ENCODE measurements at places on chromosomes 16 and 17. TPM values are rescaled to one million over a fixed set of nuclear protein-coding genes. Genes with fewer than 3 reads are reported as not detected.

The SOCS3 gene
- 10.6 TPM for total RNA-seq

- DNase-seq = no peak
Measured at GRCh38 chr17:68580236-68580770, 20.9 kb downstream of the FAM20A start.

GRCh38 chr16:86761111-86762031, 183.0 kb downstream of the FOXL1 start:
- DNase-seq = no peak

DNA sequence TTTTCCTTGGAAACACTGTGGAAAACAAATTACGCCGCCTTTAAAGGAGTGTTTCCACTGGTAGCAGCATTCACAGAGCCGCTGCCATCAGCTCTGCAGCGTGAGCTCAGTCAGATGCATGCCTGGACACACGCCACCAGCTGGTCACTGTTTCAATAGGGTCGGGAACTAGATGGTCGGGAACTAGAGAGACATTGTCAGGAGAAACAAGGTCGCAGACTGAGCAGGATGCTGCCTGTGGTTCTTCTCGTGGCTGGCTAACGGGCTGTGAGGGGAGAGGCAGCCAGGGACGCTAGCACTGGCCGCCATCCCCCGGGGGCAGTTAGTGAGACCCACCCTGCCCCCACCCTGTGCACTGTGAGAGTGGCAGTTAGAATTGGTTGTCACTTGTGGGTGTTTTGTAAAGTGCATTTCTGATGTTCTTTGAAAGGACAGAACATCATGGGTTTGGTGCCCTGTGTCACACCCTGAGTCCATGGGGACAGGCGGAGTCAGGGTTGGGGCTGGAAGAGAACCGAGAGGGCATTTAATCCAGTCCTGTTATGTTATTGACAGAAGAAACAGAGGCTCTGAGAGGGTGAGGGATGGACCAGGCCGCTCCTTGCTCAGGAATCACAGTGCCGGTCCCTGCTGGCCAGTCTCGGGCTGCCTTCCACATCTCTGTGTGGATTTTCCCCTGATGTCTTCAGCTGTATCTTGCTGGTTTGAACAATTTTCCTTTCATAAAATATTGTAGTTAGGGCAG, 86.3 kb downstream of the SPECC1 start:
- peak; percentile 21 for DNase-seq

- no peak for DNase-seq
Measured at GRCh38 chr16:2122429-2122828, 13.3 kb downstream of the PKD1 start.
